ENCODE measurements at places on chromosomes 1 and 21.

DNA sequence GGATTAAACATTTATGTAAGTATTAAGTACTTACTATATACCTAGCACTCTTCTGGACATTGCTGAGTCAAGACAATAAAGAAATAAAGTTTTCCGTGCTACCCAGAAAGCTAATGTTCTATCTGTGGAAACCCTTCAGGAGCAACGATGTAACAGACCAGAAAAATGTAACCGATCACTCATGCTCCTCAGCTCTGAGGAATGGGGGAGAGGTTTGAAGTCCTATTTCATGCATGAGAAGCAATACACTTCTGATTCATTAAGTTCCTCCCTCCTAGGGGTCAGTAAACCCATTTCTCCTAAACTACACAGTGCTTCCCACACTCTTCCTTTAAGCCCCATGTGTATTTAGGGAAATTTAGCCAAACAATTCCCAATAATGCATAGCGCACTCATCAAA, 25.6 kb upstream of the KAZN start:
- no peaks in the 10 kb centered on the region for H3K4me1 ChIP-seq
- H3K4me3 ChIP-seq, result no peak overlapping the region
- no peaks in the 10 kb centered on the region for H3K36me3 ChIP-seq
- H3K27ac ChIP-seq, result no peak overlapping the region
- peaks cover 26% of the 10 kb centered on the region for H3K27me3 ChIP-seq

GRCh38 chr1:59917026-59917784, 9.4 kb downstream of the CYP2J2 start:
- no peak overlapping the region for H3K4me3 ChIP-seq
- H3K4me1 ChIP-seq, result no peaks in the 10 kb centered on the region
- H3K27me3 ChIP-seq, result peaks cover 64% of the 10 kb centered on the region
- no peak overlapping the region for H3K27ac ChIP-seq
- DNase-seq, result no peak

DNA sequence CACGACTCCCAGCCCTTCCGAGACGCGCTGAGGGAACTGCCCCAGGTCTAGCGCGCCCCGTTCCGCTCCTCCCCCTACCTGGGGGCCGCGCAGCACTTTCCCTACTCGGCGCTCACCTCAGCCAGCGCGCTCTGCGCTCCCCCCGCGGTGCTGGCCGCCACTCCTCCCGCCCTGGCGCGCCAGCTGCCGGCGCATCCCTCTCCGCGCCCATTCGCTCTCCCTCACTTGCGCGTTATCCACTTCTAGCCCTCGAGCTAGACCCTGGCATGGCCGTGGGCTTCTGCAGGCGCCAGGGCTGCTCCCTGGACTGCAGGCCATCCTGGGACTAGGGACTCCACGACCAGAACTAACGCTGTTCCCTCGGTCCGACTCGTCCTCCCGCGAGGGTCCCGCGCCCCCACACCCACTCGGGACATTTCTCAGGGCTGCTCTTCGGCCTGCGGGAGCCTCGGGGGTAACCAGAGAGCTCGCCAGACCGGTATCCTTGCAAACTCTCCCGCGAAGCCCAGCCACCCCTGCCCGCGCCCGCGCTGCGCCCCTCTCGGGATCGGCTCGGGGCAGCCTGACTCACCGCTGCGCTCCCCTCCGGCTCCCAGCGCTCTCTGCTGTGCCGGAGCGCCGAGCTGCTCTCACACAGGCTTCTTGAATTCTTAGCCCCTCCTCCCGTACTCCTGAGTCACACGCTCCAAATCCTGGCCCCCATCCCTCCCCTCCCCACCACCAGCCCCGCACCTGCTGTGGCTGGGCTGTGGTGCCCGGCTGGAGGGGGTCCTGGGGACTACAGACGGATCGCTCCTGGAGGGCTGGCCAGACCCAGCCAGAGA, at the start of gene NGF:
TSS of gene NGF (minus strand) at position 617 of the 824 bp plus-strand sequence. CDS start 51,454 bp downstream, outside the sequence.
- DNase-seq, result no peak
- no peaks in the 10 kb centered on the region for H3K4me1 ChIP-seq
- peak within 1 kb of the TSS; percentile 16 for H3K4me3 ChIP-seq
- H3K27ac ChIP-seq, result no peak within 1 kb of the TSS

GRCh38 chr1:29983321-29983720, 740.1 kb downstream of the MATN1 start:
- no peaks in the 10 kb centered on the region for H3K36me3 ChIP-seq
- no peak for DNase-seq
- H3K27me3 ChIP-seq, result peaks cover 74% of the 10 kb centered on the region
- H3K4me1 ChIP-seq, result no peaks in the 10 kb centered on the region
- H3K27ac ChIP-seq, result no peak overlapping the region
- H3K4me3 ChIP-seq, result no peak overlapping the region

- no peaks in the 10 kb centered on the region for H3K27me3 ChIP-seq
- peak overlapping the region; percentile 52 for H3K27ac ChIP-seq
- DNase-seq, result no peak
- no peak overlapping the region for H3K4me3 ChIP-seq
Measured at GRCh38 chr1:38027201-38028104, 14.9 kb downstream of the UTP11 start.

GRCh38 chr1:212587888-212588510, 20.6 kb upstream of the ATF3 start:
- peaks cover 80% of the 10 kb centered on the region for H3K27me3 ChIP-seq
- no peaks in the 10 kb centered on the region for H3K36me3 ChIP-seq
- DNase-seq, result no peak
- H3K27ac ChIP-seq, result no peak overlapping the region
- no peak overlapping the region for H3K4me3 ChIP-seq

GRCh38 chr1:221503268-221503667, 238.6 kb downstream of the DUSP10 start:
- peaks cover 35% of the 10 kb centered on the region for H3K27me3 ChIP-seq
- no peak overlapping the region for H3K27ac ChIP-seq
- DNase-seq, result no peak
- H3K36me3 ChIP-seq, result peaks cover 6% of the 10 kb centered on the region
- H3K4me1 ChIP-seq, result no peaks in the 10 kb centered on the region
- no peak overlapping the region for H3K4me3 ChIP-seq

GRCh38 chr1:51347398-51348146, 17.2 kb upstream of the TTC39A start:
- peaks cover 32% of the 10 kb centered on the region for H3K27me3 ChIP-seq
- H3K4me1 ChIP-seq, result no peaks in the 10 kb centered on the region
- H3K27ac ChIP-seq, result peak overlapping the region; percentile 57
- no peak for DNase-seq

DNA sequence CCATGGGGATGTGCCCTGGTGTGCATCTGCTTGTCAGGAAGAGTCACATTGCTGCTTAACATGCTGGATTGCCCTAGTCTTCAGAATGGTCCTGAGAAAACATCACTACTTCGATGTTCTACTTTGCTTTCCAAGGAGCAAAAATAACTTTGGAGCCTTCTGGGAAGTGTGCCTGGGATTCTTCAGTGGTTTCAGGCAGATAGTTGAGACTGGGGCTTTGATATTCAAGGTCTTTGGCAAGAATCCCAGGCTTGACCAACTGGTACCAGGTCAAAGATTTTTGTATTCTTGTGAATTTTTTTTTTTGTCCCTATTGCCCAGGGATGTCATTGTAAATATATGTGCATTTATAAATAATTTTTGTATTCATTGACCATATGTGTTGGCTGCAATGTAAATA, 51.4 kb downstream of the LRIG2 start:
- no peak overlapping the region for H3K4me3 ChIP-seq
- no peak overlapping the region for H3K27ac ChIP-seq
- no peak for DNase-seq
- no peaks in the 10 kb centered on the region for H3K27me3 ChIP-seq
- peaks cover 68% of the 10 kb centered on the region for H3K36me3 ChIP-seq

DNA sequence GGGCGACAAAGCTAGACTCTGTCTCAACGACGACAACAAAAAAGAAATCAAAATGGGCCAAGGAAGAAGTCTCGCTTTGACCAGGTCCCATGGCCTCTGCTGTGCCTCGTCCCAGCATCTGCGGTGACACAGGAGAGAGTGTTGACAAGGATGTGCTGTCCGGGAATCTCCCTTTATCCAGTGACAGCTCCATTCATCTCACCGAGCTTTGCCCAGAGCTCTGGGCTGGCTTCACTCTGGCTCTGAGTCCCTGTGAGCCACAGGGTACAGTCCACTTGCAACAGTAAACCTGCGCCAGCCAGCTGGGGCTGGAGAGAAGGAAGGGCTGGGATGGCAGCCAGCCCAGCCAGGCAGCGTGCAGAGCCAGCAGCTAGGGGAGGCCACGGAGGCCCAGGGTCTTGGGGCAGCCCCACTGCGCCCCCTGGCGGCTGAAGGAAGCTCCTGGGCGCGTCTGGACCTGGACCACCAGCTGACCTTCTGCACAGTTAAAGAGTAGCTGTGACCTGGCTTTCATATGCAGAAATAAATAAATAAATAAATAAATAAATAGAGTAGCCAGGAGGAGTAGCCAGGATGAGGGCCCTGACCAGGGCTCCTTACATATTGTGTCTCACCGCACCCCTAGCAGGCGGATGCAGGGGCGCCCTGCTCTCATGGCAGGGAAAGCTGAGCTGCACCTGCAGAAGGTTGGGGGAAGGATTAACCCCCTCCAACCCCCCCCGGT, 29.7 kb downstream of the ENO1 start:
- H3K27ac ChIP-seq, result no peak overlapping the region
- peaks cover 3% of the 10 kb centered on the region for H3K36me3 ChIP-seq
- H3K4me3 ChIP-seq, result no peak overlapping the region
- DNase-seq, result peak; percentile 69
- no peaks in the 10 kb centered on the region for H3K4me1 ChIP-seq

- no peak for DNase-seq
- no peaks in the 10 kb centered on the region for H3K4me1 ChIP-seq
- H3K27ac ChIP-seq, result no peak overlapping the region
Measured at GRCh38 chr1:202075389-202075788, 47.3 kb upstream of the GPR37L1 start.

- H3K27me3 ChIP-seq, result no peaks in the 10 kb centered on the region
- H3K4me1 ChIP-seq, result peaks cover 11% of the 10 kb centered on the region
- H3K27ac ChIP-seq, result peak overlapping the region; percentile 74
- H3K4me3 ChIP-seq, result no peak overlapping the region
- DNase-seq, result no peak
Measured at GRCh38 chr1:227934476-227935313, 13.0 kb downstream of the WNT9A start.

Data from central memory CD8-positive, alpha-beta T cell (primary cell).